ENCODE measurements at places on chromosomes 4 and X.

- DNase-seq, result no peak
Observed at GRCh38 chr4:11503166-11503565, 74.5 kb upstream of the HS3ST1 start.

DNA sequence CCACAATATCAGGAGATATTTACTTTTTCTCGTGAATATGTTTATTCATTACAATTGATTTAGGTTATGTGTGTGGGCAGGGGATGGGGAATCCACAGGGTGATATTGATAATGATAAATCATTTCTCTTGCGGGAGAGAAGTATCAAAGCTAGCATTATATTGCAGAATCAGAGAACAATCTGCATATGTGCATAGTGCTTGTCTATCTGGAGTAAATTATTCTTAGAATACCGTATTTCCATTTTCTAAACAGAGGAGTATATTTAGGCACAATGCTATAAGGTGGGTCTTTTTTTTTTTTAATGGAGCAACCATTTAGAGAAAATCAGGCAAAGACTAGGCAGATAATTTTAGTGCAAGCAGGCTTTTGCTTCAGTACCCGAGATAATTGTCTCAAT is 166.0 kb upstream of the ARX start:
- DNase-seq, result no peak

DNA sequence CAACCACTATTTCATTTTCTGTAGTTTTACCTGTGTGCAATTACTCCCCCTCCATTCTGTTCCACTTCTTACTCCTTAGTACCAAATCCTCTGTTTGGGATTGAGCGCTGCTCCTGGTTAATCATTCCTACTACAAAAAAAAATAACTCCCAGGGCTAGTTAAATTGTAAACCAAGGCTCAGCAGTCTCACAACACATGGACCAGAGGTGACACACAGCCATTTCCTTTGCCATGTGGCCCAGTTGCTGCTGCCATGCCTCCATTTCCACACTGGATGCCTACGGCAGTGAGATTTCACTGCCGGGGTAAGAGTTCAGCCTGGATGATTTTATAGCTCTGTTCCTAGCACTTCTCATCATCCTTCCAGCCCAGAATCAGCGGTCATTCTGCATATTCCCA is 107.2 kb downstream of the AKAP4 start:
- no peak for DNase-seq

GRCh38 chrX:105349476-105349875 is 129.0 kb upstream of the TEX13A start:
- DNase-seq, result no peak

DNA sequence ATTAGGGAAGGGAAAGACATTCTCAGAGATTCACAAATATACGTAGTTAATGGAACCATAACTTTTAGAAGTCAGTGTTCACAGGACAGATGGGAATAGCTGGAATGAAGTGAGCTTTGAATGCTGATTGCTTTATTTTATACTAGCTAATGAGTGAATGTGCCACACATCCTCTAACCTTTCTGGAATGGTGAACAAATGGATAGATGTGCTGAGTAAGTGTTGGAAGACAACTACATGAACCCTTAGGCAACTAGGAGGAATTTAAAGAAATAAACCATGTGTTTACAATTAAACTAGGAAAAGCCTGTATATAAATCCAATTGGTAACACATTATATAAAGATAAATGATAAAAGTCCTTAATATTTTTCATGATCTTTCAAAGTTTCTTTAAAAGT is 91.6 kb upstream of the LIMCH1 start:
- no peak for DNase-seq

- no peak for DNase-seq
Observed at GRCh38 chr4:579543-580175, 3.6 kb upstream of the TMEM271 start.

GRCh38 chrX:155127940-155128339 is 56.6 kb downstream of the BRCC3 start:
- no peak for DNase-seq

- no peak for DNase-seq
Observed at GRCh38 chr4:142954415-142954814, 108.3 kb upstream of the INPP4B start.
